ENCODE measurements at places on chromosomes 3 and 15. TPM values are rescaled to one million over a fixed set of nuclear protein-coding genes. Genes with fewer than 3 reads are reported as not detected.

The TMEM89 gene
- total RNA-seq: not detected

The GP5 gene
- not detected for total RNA-seq

The IL5RA gene
- total RNA-seq: not detected

The CDHR4 gene
- total RNA-seq: 1.2 TPM

The DUOXA2 gene
- not detected for total RNA-seq

The CNTN4 gene
- total RNA-seq: not detected

The PRKCI gene
- 60.9 TPM for total RNA-seq

The BSN gene
- 0.11 TPM for total RNA-seq

The SAMD7 gene
- not detected for total RNA-seq

The CCR8 gene
- not detected for total RNA-seq

The FETUB gene
- total RNA-seq: not detected

The SUSD5 gene
- 0.43 TPM for total RNA-seq

The PRSS50 gene
- total RNA-seq: 0.54 TPM

The SPG21 gene
- 75.4 TPM for total RNA-seq

The ADPRH gene
- total RNA-seq: 25.3 TPM

The GUCA1C gene
- total RNA-seq: not detected

The DNAH12 gene
- 0.11 TPM for total RNA-seq

The P2RY12 gene
- total RNA-seq: not detected

The PAK6 gene
- total RNA-seq: 0.54 TPM

The GOLGA8O gene
- total RNA-seq: 0.43 TPM

The APOD gene
- total RNA-seq: not detected

The PTX3 gene
- total RNA-seq: 0.43 TPM

The CD80 gene
- total RNA-seq: 0.39 TPM

The C3orf80 gene
- total RNA-seq: not detected

The UNC13C gene
- 0.33 TPM for total RNA-seq

The HIGD2B gene
- total RNA-seq: 0.39 TPM

The NR2F2 gene
- 23.2 TPM for total RNA-seq

The RAF1 gene
- total RNA-seq: 107 TPM

The TLR9 gene
- total RNA-seq: under 0.01 TPM

The AMIGO3 gene
- 3.3 TPM for total RNA-seq

All from placental epithelial cell (primary cell).